ENCODE measurements at places on chromosomes 7 and 10.

- no peak for DNase-seq
These were observed 85.2 kb downstream of the RTKN2 start for GRCh38 chr10:62183442-62183841.

DNA sequence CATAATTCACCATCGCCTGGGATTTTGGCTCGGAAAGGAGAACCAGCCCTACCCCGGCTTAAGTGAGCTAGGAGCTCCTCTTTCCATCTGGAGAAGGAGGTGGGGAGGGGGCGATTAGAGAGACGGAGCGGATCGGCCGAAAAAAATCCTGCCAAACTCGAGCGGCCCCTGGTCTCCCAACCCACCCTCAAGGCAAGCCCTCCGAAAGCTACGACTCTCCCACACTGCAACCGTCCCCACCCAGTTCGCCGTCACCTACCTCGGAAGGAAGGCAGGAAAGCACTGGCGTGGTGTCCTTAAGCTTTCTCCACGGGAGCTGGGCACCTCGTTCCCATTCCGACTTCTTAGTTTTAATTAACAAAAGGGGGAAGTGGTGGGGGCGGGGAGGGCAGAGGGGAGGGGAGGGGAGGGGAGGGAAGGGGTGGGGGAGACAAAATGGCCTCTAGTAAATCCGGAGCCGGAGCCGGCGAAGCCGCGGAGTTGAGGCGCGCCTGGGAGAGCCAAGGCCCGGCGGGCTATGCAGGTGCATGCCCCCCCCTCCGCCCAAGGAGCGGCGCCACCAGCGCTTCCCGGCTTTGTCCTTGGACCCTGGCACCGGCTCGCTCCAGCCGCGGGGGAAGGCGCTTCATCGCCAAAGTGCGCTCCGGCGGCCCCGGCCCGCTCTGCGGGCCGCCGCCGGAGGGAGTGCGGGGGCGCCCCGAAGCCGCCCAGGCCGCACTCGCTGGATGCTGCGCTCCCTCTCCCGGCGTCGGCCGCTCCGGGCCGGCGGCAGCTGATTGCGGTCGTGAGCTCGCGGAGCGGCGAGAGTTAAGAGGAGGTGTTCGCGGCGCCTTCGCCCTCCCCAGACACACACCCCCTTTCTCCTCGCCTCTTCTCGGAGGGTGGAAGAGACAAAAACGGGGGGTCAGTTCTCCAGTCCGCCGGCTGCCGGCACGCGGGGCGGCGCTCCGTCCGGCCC lies at the start of gene LRRC4:
Gene LRRC4 (minus strand): TSS at position 784 of the 958 bp plus-strand sequence. CDS start 797 bp downstream, outside the sequence.
- DNase-seq: no peak

DNA sequence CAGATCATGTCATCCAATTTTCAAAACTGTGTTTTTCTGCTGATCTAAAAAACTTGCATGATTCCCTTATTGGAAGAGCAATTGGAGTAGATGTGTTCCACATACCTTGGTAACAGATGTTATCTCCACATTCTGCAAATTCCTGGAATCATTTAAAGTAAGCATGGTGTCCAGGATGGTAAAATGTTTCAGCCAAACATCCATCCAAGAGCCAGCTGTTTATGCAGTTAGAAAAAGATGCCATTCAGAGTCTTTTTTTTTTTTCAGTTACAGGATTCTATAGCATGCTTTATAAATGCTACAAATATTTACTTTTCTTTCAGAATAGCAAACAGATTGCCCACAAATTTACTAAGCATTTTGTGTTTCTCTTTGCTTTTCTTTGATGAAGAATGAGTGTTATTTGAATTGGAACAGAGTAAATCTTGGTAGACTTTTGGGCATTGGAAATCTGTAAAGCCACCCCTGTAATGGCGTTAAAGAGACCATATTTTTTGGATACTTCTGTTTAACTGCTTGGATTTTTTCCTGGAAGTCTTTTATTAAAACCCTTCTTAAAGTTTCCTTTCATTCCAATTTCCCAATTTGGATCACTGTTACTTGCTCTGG lies 149.8 kb downstream of the GNAT3 start:
- no peak for DNase-seq

- DNase-seq: no peak
These were observed 176.3 kb upstream of the SLC26A5 start for GRCh38 chr7:103622274-103622673.

- no peak for DNase-seq
These were observed 88.2 kb downstream of the ELFN1 start for GRCh38 chr7:1758028-1758858.

- DNase-seq: no peak
These were observed 1.7 kb downstream of the RASGEF1A start for GRCh38 chr10:43264965-43265798.

DNA sequence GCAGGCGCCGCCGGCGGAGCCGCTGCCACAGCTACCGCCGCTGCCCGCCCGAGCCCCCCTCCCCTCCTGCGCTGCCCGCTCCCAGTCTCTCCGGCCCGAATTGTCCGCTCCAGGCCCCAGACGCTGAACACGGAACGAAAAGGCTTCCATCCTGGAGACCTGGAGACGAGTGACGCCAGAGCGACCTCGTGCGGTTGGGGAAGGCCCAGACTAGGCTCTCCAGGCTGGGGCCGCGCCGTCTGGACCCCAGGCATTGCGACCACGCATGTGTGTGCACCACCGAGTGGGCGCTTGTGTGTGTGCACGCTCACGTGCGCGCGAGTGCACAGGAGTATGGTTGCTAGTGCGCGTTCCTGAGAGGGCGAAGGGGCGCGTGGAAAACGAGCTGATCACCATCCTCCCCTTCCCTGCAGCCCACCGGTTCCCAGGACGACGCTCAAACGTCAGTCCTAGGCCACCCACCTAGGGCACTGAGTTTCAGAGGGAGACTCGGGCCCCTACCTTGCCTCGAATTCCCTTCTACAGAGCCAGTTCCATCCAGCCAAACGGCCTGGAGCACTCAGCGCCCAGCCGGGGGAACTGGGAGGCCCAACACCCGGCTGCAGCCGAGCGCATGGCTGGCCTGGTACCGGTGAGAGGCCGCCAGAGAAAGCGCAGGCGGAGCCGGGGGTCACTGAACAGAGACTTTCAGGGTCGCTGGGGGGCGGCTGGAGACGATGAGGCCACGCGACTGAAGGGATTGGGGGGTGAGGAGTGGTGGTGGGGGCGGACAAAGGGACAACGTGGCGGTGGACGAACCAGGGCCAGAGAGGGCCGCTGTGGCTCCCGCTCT lies 11.6 kb downstream of the LBX1 start:
- no peak for DNase-seq

DNA sequence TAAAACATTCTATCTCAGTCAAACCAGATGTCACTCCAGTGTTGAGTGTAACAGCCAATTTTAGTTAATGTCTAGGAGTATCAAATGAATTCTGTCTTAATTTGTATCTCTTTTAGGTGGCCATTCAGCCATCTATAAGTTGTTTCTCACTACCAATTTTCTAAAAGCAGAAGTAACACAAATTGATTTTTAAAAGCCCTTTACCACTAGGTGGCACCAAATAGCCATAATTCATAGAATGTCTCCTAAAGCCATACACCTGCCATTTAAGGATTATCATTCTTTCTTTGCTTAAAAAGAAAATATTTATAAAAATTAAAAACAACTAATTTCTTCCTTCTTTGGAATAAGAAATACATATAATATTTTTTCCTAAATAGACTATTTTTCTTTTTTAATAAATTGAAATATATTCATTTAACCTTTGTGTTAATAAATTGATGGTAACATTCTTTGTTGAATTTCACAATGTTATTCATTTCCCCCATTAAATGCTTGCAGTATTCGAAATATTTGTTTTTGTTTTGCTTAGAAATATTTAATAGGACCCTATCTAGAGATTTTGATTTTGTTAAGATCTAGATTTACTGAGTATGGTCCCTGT lies 107.8 kb upstream of the PPP1R3A start:
- DNase-seq: peak; percentile 27

DNA sequence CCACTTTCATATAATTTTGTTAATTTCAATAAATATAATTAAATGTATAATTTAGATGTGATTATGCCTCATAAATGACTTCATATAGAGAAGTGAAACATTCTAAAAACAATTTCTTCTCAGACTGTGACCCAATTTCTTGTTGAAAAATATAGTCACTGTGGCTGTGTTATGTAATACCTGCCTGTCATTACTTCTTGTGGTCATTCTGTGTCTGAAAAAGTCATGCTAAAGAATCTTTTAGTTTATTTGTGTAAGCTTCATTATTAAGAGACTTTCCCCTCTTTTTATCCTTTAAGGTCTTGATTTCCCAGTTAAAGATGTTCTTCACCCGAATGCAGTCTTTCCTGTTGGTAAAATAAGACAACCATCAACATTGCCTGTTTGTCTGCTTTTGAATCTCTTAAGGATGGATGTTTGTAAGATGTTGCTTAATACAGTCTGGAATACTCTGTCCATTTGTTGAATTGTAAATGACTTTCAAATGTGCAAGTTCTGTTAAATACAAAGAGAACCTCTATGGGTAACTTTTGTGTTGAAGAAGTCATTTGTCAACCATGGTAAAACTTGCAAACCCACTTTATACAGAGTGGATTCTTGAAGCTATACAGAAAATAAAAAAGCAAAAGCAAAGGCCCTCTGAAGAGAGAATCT lies 16.0 kb downstream of the KAT6B start:
- no peak for DNase-seq

GRCh38 chr10:111360260-111360925 lies 283.6 kb downstream of the ADRA2A start:
- DNase-seq: peak; percentile 43

GRCh38 chr7:116356333-116356965 lies 143.1 kb upstream of the CAV2 start:
- DNase-seq: no peak

- DNase-seq: no peak
These were observed 371.4 kb downstream of the PHTF2 start for GRCh38 chr7:78169992-78170391.

DNA sequence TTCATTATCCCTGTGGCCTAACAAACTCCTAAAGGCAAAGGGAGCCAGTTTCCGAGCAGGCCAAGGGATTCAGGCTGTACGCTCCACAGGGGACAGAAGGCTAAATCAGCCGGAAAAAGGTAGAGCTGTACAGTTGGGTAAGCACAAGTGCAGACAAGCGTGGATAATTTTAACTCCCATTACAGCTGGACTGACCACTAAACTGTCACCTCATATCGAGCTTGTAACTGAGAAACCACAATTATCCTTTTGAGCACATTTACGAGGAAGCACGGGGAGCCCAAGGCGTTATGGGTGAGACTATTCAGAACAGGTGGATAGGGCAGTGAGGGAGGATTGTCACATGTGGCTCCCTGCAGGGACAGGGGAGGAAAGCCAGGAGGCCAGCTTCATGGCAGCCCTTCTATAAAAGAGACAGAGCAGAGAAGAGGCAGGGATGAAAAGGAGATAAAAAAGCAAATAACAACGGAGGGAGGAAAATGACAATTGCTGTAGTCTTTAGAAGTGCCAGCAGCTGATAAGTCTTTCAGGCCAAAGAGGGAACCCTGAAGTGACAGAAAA lies 288.0 kb downstream of the FGFR2 start:
- DNase-seq: no peak

GRCh38 chr10:117892681-117893220 lies 154.0 kb downstream of the RAB11FIP2 start:
- DNase-seq: no peak

DNA sequence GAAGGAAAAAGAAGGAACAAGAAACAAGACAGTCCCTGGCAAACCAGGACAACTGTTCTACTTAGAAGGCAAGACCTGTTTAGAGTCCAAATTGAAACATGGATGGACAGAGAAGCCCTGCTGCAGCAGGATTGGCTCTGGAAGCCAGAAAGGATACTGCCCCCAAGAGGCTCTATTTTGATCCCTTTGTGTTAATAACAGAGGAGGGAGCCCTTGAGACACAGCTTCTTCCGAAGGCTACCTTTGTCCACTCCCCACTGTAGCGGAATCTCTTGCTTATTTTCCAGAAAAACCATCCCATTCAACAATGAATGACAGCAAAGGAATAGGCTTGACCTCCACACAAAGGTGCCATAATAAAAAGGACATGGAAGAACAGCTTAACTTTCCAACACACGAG lies 120.3 kb upstream of the FOXK1 start:
- DNase-seq: no peak

DNA sequence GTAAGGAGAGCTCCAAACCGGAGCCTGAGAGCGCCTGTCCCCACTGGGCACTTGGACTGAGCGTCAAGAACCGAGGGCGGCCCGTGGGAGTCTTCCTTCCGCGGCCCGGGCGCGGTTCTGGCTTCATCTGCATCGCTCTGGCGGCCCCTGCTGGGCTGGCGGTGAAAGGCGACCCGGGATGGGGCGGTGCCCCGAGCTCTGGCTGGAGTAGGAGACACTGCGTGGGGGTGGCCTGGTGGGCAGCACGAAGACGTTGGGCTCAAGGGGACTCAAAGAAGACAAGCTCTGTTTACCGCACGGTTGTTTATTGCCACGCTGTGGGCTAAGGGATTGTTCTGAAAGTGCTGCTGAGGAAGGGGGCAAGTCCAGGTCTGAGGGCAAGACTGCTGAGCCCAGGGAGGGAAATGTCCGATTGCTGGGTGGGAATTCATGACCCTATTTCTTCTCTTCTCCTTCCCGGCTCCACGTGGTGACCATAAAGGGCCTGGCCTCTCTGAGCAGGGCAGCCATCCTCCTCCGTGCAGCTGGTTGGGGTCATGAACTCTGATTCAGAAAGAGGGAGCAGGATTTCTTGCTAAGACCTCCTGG lies 29.8 kb downstream of the PLAU start:
- DNase-seq: peak; percentile 60

GRCh38 chr7:111333010-111333409 lies 229.3 kb downstream of the IMMP2L start:
- DNase-seq: no peak

DNA sequence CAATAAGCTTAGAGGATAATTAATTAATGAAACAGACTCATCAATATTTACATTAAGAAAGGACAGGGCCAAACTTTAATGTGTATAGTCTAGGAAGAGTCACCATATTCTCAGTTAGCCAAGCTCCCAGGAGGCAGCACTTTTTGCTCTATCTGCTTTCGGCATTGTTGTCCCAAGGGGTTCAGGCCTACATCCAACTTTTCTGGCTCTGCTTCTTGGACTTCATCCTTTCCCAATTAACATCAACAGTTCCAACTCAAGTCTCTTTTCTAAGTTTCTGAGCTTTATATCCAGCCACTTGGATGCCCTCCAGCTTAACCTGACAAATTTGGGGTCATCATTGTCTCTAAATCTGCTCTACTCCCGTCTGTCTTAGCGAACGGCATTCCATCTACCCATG lies 42.8 kb downstream of the GLI3 start:
- no peak for DNase-seq

GRCh38 chr10:49034925-49035324 lies 80.4 kb downstream of the VSTM4 start:
- DNase-seq: no peak

DNA sequence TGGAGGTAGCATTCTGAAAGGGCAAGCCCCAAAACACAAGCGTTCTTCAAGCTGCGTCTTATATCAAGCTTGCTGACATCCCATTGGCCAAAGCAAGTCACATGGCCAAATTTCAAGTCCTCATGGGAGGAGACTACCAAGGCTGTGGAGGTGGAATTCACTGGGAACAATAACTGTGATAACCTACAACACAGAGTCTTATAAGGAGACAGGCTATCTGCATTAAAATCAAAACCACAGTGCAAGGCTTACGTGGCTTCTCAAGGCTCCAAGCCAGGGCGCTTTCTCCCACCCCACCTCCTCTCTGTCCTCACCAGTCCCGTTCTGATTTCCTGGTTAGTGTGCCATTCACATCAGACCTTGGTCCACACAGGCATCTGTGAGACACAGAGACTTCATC lies 39.4 kb downstream of the ADRB1 start:
- DNase-seq: no peak
